Stimulated activated naive CD4-positive, alpha-beta T cell treated with Interleukin-2 at 50 U/mL for 16 hours (primary cell): ENCODE measurements at places on chromosomes 16 and 17.

DNA sequence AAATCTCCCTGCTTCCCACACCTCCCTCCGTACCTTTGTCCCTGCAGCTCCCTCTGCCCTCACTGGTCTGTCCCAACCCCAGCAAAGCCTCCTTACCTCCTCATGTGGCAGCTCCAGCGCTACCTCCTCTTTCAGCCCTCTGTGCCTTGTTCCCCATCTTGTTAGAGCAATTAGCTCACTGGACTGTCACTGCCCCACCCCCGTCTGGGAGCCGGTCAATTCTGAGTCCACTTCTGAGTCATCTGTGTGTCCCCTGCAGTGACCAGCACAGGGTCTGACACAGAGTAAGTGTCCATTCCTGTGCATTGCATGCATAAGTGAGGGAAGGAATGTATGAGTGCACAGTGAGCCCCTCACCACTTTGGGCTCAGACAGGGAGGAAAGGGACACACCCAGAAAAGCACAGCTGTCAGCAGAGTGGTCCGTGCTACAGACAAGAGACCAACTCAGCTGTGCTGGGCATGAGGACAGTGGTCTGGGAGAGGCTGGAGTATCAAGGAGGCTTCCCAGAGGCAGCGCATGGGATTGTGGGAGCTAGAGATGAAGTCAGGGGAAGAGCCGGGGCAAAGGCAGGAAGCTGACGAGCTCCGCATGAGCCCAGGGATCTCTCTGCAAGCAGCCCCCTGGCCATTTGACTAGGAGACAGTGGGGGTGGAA is 45.9 kb downstream of the PITPNM3 start:
- DNase-seq: no peak

GRCh38 chr16:85552980-85553435 is 60.1 kb upstream of the GSE1 start:
- DNase-seq: no peak

- no peak for DNase-seq
These were observed 12.3 kb upstream of the ADCY7 start for GRCh38 chr16:50254072-50254471.

DNA sequence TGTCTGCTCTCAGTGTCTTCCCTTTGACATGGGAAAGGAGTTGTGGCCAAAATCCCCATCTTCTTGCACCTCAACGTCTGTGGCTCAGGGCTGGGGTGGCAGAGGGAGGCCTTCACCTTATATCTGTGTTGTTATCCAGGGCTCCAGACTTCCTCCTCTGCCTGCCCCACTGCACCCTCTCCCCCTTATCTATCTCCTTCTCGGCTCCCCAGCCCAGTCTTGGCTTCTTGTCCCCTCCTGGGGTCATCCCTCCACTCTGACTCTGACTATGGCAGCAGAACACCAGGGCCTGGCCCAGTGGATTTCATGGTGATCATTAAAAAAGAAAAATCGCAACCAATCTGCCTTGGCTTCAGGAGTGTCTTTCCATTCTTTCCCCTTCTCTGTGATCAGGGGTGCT is 918 bp upstream of the MRM1 start:
- no peak for DNase-seq

- no peak for DNase-seq
These were observed 344.6 kb downstream of the SOX9 start for GRCh38 chr17:72465191-72466024.

DNA sequence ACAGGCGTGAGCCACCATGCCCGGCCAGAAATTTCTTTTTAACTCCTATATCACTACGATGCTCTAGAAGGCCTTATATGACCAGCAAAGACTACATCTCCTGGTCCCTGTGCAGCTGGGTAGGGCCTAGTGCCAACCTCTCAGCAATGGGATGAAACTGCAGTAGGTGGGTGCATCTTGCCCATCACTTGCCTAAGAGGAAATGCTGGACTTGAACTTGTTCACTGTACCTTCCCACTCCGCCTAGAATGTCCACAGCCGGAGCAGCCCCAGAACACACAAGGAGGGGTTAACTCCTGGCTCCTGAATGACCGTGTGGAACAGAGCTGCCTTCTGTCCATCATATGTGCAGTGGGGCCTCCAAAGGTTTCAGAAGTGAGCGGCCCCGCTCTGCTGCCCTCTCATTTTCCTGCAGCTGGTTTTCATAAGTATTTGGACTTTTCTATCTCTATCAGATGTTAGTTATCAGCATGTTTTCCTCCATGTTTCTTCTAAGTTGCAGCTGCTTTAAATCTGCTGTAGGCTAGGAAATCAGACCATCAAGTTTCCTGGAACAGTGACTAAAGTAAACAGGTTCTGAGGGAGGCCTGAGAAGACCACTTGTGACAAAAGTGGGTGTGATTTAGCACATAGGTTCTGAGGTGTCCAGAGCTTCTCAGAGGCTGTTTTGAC is 52.5 kb downstream of the WSB1 start:
- no peak for DNase-seq

DNA sequence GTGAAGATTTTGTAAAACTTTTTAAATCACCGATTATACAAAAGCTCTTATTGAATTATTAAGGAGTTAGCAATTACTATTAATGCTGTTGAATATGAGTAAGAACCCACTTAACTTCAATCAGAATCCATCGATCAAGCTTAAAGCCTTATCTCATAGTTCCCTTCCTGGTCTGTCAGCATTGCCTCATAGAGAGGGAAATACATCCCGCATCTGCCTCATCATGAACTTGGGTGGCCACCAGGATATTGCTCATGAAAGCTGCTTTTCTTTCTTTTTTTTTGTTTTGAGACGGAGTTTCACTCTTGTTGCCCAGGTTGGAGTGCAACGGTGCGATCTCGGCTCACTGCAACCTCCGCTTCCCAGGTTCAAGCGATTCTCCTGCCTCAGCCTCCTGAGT is 66.7 kb downstream of the PIGL start:
- DNase-seq: no peak
